Smooth muscle cell of bladder (primary cell): ENCODE measurements at places on chromosomes 7 and 10. TPM values are rescaled to one million over a fixed set of nuclear protein-coding genes. Genes with fewer than 3 reads are reported as not detected.

Gene BHLHA15
- total RNA-seq: 0.37 TPM in 1 of 2 replicates, not detected in the other

Gene AVPI1
- total RNA-seq: 28.0 and 44.7 TPM in 2 replicates

Gene CYP3A4
- total RNA-seq: not detected in 2 replicates

Gene CYTH3
- 19.5 and 32.1 TPM in 2 replicates for total RNA-seq

Gene LRRTM3
- total RNA-seq: not detected in 2 replicates

Gene PLCE1
- total RNA-seq: 0.28 and 0.55 TPM in 2 replicates

Gene IFIT1
- total RNA-seq: 9.9 and 13.7 TPM in 2 replicates

Gene HABP2
- not detected in 2 replicates for total RNA-seq

Gene WEE2
- not detected in 2 replicates for total RNA-seq

Gene ENTPD1
- 0.74 and 4.0 TPM in 2 replicates for total RNA-seq

Gene COX19
- total RNA-seq: 9.5 and 9.6 TPM in 2 replicates

Gene NKX1-2
- total RNA-seq: not detected in 2 replicates

Gene SLC16A9
- 0.14 and 0.55 TPM in 2 replicates for total RNA-seq

Gene PITX3
- total RNA-seq: 0.14 and 0.18 TPM in 2 replicates

Gene TECTB
- 0.09 TPM in 1 of 2 replicates, not detected in the other for total RNA-seq

Gene MSS51
- total RNA-seq: 0.85 and 1.2 TPM in 2 replicates

Gene NOM1
- 10.0 and 15.7 TPM in 2 replicates for total RNA-seq

Gene NAT16
- not detected in 2 replicates for total RNA-seq

Gene GJD4
- total RNA-seq: not detected in 2 replicates

Gene ELFN1
- total RNA-seq: 1.1 and 2.1 TPM in 2 replicates

Gene PPP1R17
- not detected in 2 replicates for total RNA-seq

Gene FAM149B1
- total RNA-seq: 30.3 and 36.8 TPM in 2 replicates

Gene PLXNA4
- total RNA-seq: 0.28 and 1.6 TPM in 2 replicates

Gene ASZ1
- not detected in 2 replicates for total RNA-seq

Gene MOGAT3
- total RNA-seq: not detected in 2 replicates

Gene NANOS1
- total RNA-seq: 0.14 and 0.18 TPM in 2 replicates

Gene STOX1
- total RNA-seq: 0.14 and 0.18 TPM in 2 replicates

Gene LRIT1
- total RNA-seq: not detected in 2 replicates

Gene PDGFA
- total RNA-seq: 17.2 and 24.0 TPM in 2 replicates

Gene FAM237B
- under 0.01 TPM in 1 of 2 replicates, not detected in the other for total RNA-seq

Gene TCF7L2
- total RNA-seq: 4.3 and 4.8 TPM in 2 replicates

Gene PIK3CG
- 0.09 and 0.28 TPM in 2 replicates for total RNA-seq

Gene LIMK1
- total RNA-seq: 36.6 and 57.0 TPM in 2 replicates

Gene CAV2
- total RNA-seq: 43.8 and 47.8 TPM in 2 replicates

Gene VIPR2
- 0.85 and 0.92 TPM in 2 replicates for total RNA-seq
